ENCODE measurements at places on chromosomes 1 and 21. TPM values are rescaled to one million over a fixed set of nuclear protein-coding genes. Genes with fewer than 3 reads are reported as not detected.

GRCh38 chr1:38586993-38587646, 272.5 kb downstream of the RRAGC start:
- peak; percentile 57 for DNase-seq

OR2L5 gene
- not detected for total RNA-seq

ADCY10 gene
- total RNA-seq: 0.05 TPM

DNA sequence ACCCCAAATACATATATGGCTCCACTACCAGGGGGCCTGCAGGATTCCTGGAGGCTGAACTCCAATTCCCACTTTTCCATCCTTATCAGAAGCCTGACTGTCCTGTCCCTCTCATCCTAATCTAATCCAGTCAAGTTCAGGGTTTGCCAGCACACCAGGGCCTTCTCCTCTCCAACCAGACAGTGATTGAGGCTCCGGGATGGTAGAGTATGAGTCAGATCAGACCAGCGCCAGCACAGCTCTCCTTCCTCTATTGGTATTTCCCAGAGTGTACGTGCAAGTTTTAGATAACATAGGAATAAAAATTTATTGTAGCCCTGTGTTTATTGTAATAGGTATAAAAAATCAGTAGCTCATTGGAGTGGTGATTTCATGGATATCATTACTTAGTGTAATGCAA, 24.5 kb upstream of the RCSD1 start:
- no peak for DNase-seq

DNA sequence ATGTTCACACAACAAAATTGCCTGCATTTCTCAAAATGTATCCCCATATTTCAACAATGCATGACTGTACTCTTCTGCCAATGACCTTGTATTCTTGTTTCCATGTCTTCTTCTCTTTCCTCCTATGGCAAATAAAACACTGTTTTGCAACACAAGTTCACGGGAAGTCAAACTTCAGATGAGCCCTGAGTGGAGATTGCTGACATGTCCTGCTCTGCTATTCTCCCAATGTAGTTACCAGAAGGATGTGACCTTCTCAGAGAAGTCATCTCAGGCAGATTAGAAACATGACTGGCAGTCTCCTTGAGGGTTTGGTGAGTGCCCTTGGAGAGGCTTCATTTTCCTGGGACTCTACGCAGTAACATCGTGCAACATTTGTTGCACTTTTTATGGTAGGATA, 15.6 kb downstream of the FCGR2B start:
- DNase-seq: no peak

KCNH1 gene
- total RNA-seq: not detected

- DNase-seq: peak; percentile 22
These were observed 35.6 kb downstream of the SNAP47 start for GRCh38 chr1:227770812-227771211.

DNA sequence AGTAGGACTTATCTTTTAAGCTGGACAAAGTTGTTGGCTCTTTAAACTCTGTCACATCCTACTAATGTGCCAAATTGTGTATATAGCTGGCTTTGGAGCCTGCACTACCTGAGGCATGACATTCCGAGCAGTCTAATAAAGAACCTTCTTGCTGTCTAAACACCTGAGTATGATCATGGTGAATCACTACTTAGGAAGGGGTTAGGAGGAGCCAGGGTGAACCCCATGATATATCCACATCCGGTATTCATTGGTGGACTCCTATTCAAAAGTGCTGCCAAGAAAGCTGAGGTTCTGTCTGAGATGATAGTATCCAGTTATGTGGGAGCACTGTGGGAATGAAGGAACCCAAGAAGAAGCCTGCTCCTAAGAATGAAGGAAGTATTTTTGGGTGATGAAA, 27.1 kb downstream of the CRNN start:
- DNase-seq: no peak

DNA sequence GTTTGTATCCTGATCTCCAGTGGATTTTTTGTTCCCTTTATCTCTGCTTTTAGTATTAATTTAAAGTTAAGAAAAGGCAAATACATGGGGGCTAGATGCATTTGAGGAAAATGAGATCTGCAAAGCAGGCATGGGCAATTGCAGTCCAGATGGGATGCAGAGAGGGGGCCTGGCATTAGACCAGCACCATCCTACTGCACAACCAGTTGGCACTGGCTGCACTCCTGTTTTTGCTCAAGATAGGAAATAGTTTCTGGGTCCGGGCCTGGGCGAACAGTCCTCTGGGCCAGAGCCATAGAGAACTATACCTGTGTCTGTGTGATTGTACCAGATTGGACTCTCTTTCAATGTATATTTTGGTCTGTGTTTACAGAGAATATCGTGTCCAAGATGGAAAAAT, 34.0 kb upstream of the LEPR start:
- DNase-seq: no peak

GRCh38 chr1:30487042-30487441, 236.3 kb downstream of the MATN1 start:
- no peak for DNase-seq

DIO1 gene
- total RNA-seq: not detected

DNA sequence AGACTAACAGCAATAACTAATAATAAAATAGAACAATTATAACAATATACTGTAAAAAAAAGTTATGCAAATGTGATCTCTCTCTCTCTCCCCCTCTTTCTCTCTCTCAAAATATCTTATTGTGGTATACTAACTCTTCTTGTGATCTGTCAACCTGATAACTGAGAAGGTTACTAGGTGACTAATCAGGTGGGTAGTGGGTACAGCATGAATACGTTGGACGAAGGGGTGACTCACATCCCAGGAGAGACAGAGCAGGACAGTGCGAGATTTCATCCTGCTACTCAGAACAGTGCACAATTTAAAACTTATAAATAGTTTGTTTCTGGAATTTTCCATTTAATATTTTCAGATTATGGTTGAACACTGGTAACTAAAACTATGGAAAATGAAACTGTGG, 257.5 kb downstream of the LRRC40 start:
- no peak for DNase-seq

- no peak for DNase-seq
These were observed 7.9 kb downstream of the TMEM201 start for GRCh38 chr1:9596415-9597123.

RGS16 gene
- total RNA-seq: 1.0 TPM

DNA sequence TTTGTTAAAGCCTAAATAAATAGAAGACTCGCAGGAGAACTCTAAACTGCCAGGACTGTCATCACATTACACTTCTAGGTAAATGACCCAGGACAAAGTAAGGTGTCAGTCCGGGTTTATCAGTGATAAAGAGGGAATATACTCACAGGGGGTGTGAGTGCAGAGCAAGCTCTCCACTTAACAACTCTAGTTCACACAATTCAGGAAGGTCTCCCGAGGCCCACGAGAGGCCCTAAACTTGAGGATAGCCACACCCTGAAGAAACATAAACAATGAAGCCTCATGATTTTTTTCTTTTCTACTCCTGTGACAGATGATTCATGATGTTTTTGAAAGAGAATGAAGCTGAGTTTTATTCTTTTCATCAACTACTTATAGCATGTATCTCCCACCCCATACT, 65.6 kb upstream of the EXO1 start:
- DNase-seq: no peak

- no peak for DNase-seq
These were observed 146.6 kb upstream of the WNT4 start for GRCh38 chr1:22289307-22289995.

ZFYVE9 gene
- 18.4 TPM for total RNA-seq

GRCh38 chr1:38589036-38589435, 270.5 kb downstream of the RRAGC start:
- DNase-seq: peak; percentile 70

GRCh38 chr1:236502579-236502971, 21.2 kb upstream of the LGALS8 start:
- DNase-seq: no peak

DNA sequence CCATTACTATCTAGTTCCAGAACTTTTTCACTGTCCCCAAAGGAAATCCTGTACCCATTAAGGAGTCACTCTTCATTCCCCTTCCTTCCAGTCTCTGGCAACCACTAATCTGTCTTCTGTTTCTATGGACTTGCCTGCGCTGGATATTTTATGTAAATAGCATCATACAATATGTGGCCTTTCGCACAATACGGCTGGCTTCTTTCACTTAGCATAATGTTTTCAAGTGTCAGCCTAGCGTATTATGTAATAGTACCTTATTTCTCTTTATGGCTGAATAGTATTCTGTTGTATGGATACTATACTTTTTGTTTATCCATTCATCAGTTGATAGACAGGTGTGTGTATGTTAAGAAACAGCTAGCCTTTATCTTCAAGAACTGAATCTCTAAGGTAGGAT, 14.3 kb downstream of the ATF3 start:
- DNase-seq: no peak

GRCh38 chr1:150225546-150225945, 10.4 kb downstream of the ANP32E start:
- DNase-seq: no peak

RGS8 gene
- total RNA-seq: not detected

SELL gene
- total RNA-seq: 0.89 TPM

GRCh38 chr1:206699626-206700025, 14.9 kb downstream of the MAPKAPK2 start:
- no peak for DNase-seq

DNA sequence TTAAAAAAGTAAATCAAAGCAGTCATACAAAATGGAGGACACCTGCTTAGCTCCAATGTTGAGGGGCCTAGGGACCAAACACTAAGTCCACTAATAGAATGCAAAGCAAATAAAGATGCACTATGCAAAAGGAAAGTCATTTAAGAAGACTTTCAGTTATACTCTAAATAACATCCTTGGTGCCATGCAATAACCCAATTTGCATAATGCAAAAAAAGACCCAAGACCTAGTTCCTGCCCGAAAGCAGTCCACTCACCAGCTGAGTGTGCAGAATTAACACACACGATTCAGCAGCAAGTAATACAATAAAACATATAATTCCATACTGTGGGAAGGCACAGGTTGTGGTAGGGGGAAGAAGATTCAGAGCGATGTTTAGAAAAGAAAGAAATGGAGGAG, 101.8 kb downstream of the TGFBR3 start:
- no peak for DNase-seq

GRCh38 chr1:27648602-27649305, 13.8 kb upstream of the FGR start:
- no peak for DNase-seq

DNA sequence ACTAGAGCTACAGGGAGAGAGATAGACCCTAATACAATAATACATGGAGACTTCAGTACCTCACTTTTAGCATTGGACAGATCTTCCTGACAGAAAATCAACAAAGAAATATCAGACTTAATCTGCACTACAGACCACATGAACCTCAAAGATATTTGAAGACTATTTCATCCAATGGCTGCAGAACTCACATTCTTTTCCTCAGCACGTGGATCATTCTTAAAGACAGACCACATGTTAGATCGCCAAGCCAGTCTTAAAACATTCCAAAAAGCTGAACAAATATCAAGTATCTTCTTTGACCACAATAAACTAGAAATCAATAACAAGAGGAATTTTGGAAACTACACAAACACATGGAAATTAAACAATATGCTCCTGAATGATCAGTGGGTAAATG, 576.0 kb downstream of the KIF26B start:
- DNase-seq: no peak

GRCh38 chr1:52186449-52186848, 44.6 kb downstream of the ZFYVE9 start:
- no peak for DNase-seq
